ENCODE measurements at places on chromosomes 1 and 21.

- DNase-seq = no peak
Observed at GRCh38 chr1:210377731-210378333, 49.1 kb downstream of the HHAT start.

GRCh38 chr1:208142590-208143382 is 101.4 kb downstream of the PLXNA2 start:
- DNase-seq = no peak

DNA sequence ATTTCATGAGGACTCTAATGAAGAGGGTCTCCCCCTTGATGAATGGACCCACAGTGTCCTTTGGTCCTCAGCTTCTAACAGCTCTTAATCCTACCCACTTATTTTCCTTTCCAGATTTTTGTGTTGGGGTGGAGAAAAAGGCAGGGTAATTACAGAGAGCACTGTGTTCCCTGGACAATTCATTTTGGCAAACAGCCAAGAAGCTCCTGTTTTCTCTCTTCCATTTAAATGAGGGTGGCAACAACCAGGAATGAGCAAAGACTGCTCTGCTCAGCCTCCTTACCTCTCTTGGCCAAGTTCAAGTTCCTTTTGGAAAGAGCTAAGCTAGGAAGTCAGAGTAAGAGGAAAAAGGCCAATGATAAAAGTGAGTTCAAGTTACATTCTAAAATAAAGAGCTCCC is 11.9 kb downstream of the XKR8 start:
- DNase-seq = no peak

- DNase-seq = no peak
Observed at GRCh38 chr1:44663417-44663816, 10.9 kb downstream of the TMEM53 start.

DNA sequence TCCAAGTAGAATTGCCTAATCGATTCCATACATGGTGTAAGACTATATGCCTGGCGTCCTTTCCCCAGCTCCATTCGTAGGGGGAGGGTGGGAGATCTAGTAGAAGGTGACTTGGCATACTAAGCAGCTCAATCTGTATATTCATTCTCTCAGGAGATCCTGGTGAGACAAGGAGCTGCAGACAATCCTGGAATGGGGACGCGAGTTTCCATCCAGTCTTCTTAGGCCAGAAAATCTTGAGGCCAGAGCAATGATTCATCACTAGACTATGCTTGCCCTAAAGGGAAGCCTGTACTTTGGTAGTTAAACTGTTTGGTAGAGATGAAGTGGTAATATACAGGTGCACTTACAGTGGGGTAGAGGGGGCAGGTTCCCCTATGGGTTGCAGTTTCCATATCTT is 468.7 kb downstream of the ADGRL2 start:
- no peak for DNase-seq

DNA sequence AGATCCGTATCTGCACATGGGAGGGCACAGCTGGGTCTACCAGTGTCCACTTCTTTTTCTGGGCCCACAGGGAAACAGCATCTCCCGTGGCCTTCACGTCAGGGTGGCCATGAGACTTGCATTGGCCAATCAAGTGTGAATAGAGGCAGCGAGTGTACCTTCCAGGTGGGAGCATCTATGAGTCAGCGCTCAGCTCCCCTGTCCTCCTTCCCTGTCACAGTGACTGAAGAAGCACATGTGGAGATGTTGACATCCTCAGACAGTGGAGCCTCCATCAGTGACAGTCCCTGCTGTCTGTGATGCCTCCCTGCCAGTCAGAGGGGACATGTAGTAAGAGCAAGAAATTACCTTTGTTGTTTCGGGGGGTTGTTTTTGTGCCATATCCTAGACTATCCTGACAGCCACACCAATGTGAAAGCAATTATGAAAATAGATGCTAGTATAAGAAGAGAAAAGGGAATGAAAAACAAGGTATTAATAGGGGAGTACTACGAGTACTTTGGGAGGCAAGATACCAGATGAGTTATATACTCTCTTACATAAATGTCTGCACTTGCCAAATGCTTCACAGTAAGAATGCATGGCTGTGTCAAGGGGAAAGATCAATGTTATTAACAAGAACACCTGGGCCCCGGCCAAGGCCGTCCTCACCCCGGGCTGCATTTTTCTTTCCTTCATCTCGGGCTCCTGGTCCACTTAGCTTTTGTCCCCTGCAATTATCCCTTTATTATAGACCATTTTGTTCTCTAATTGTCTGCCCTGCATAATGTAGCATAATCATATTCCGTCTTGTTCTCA is 86.0 kb downstream of the MATN1 start:
- no peak for DNase-seq

DNA sequence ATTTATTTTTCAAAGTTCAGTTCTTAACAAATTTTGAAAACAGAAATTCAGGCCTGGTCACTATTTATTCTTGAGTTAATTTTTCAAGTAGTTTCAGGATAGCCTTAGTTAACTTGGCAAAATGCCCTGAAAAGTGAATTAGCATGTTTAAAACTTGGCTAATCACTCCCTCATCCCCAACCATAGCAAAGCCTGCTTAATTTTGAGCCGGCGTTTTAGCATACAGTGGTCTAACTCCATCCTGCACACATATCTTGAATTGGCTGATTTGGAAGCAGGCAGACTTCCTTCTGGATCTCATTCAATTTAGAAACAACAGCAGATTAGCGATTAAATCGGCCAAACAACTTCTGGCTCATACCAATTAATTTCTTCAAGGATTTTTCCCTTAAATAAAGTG is 439.2 kb downstream of the PTBP2 start:
- DNase-seq = no peak

- DNase-seq = peak; percentile 25
Observed at GRCh38 chr1:4825800-4826450, 171.5 kb downstream of the AJAP1 start.

DNA sequence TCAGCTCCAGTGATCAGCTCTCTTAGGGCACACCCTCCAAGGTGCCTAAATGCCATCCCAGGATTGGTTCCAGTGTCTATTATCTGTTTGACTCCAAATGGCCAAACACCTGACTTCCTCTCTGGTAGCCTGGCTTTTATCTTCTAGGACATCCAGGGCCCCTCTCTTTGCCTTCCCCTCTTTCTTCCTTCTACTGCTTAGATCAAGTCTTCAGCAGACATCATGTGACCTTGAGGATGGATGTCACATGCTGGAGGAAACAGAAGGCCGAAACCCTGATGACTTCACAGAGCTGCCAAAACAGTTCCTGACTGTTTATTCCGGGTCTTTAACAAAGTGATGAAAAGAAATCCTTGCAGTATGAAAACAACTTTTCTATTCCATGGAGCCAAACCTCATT is 24.4 kb upstream of the WDR26 start:
- DNase-seq = no peak

DNA sequence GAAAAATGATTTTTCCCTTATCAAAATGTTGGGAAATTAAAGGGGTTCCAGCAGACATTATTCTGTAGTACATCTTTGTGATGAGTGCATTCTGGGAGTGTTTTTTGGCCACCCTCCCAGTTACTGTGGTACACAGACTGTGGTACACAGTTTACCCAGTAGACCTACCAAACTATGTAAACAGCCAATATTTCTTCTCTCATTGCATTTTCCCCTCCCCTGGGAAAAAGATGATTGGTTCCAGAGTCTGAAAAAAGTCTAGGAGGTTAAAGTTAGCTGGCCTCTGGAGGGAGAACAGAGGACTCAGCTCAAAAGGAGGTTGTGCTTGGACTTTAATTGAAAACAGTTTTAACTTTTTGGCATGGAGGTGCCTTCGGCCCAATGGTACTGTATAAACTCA is 42.5 kb downstream of the PGM1 start:
- no peak for DNase-seq

- no peak for DNase-seq
Observed at GRCh38 chr1:69528376-69528775, 39.3 kb upstream of the LRRC7 start.

DNA sequence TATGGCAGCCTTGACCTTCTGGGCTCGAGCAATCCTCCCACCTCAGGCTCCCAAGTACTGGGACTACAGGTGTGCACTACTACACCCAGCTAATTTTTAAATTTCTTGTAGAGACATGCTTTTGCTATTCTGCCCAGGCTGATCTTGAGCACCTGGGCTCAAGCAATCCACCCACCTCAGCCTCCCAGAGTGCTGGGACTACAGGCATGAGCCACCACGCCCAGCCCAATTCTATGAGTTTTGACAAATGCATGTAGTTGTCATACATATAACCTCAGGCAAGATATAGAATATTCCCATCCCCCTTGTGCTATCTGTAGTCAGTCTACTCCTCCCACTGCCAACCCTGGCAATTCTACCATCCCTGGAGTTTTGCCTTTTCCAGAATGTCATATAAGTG is 38.7 kb upstream of the TTC22 start:
- DNase-seq = no peak

DNA sequence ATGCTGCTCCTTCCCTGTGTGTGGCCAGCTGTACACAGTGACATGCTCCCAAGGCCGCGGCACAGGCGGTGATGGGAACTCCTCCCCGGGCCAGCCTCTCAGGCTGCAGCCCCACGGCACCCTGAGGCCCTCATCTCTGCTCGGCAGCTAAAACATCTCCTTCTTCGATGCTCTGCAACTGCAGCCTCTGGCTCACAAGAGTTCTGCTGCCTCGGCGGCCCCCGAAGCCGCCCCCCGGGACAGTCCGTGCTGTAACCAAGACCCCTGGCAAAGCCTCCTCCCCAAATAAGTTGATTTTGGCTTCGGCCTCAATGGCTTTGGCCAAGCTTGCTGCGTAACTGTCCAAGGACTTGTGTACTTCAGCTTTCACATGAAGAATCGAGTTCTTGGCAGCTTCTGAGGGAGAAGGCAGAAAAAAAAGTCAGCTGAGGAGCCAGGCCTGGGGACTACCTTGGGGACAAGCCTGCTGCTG is 51.3 kb downstream of the GPR161 start:
- DNase-seq = peak; percentile 7

GRCh38 chr1:215605011-215605621 is 38.0 kb downstream of the KCTD3 start:
- DNase-seq = no peak

- DNase-seq = no peak
Observed at GRCh38 chr1:198893763-198894444, 255.1 kb downstream of the PTPRC start.

- no peak for DNase-seq
Observed at GRCh38 chr1:9835404-9835757, 11.6 kb upstream of the CLSTN1 start.

- no peak for DNase-seq
Observed at GRCh38 chr1:171845998-171846397, 4.7 kb downstream of the DNM3 start.

DNA sequence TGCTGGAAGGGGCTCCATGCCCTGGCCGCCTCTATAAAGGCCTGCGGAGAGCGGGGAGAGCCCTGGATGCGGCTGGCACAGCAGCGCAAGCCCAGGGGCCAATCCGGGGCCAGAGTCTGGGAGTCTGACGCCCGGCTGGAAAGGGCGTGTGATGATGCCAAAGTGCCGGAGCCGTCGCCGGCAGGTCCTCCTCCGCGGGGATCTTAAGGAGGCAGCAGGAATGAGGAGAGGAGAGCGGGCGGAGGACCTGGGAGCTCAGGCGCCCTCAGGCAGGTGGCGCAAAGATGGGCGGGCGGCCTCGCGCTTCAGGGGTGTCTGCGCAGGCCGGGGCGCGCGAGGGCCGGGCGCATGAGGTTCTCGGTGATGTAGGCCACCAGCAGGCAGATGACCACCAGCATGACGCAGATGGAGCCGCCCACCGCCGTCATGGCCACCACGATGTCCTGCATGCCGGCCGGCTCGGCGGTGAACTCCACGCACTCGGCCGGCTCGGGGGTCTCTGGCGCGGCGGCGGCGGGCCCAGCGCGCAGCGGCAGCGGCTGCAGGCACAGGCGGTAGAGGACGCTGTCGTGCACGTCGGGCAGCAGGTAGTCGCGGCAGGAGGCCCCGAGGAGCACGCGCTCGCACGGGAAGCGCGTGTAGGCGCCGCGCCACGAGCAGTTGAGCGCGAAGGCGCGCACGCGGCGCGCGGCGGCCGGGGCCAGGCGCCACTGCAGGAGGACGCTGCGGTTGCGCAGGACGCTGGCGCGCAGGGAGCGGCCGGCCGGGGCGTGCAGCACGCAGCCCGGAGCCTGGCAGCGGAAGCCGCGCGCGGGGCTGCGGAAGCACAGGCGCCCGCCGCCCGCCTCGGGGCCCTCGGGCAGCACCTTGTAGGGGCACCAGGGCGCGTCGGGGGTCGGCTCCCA is 653 bp downstream of the FNDC10 start:
- peak; percentile 64 for DNase-seq

GRCh38 chr1:4978660-4979390 is 324.4 kb downstream of the AJAP1 start:
- no peak for DNase-seq

DNA sequence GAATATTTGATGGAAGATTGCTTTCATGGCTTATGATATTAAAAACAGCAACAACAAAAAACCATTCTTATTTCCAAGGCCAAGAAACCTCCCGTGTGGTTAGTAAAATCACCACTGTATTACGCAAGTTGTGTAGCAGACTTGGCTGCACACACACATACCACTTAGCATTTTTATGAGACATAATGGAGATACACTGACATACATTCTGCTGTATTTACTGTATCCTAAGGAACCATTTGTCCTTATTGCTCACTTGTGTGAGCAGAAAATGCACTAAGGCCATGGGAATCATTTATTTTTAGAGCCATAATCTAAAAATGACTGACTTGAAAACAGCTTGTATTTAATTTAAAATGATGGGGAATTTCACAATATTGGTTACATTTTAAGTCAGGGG is 584 bp upstream of the C1orf141 start:
- no peak for DNase-seq

DNA sequence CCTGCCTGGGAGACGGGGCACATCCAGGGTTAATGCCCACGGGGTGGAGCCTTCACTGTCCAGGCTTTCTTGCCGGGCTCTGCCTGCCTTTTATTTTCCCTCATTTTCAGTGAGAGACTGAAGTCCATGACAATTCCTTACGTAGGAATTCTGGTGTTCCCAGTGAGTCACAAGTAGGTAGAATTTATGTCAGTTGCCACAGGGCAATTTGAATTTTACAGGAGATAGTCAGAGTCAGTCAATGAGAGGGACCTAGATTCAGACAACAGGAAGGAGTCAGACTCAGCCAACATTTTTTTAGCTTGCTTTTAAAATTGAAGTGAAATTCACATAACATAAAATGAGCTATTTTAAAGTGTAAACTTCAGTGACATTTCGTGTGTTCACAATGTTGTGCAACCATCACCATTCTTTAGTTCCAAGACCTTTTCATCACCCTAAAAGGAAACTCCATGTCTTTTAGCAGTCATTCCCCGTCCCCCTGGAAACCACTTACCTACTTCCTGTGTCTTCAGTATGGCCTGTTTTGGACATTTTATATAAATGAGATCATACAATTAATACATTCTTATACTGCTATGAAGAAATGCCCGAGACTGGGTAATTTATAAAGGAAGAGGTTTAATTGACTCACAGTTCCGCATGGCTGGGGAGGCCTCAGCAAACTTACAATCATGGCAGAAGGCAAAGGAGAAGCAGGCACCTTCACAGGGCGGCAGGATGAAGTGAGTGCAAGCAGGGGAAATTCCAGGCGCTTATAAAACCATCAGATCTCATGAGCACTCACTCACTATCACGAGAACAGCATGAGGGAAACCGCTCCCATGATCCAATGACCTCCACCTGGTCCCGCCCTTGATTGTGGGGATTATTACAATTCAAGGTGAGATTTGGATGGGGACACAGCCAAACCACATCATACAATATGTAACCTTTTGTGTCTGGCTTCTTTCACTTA is 14.6 kb downstream of the AJAP1 start:
- no peak for DNase-seq

GRCh38 chr1:53913352-53914033 is 19.5 kb downstream of the DIO1 start:
- no peak for DNase-seq

GRCh38 chr1:198873696-198874230 is 234.9 kb downstream of the PTPRC start:
- DNase-seq = no peak

GRCh38 chr1:12472798-12473551 is 145.0 kb downstream of the DHRS3 start:
- no peak for DNase-seq
